ENCODE measurements at places on chromosomes 12 and 14.

- no peak for DNase-seq
These were observed 59.6 kb upstream of the LRTM2 start for GRCh38 chr12:1760566-1761382.

DNA sequence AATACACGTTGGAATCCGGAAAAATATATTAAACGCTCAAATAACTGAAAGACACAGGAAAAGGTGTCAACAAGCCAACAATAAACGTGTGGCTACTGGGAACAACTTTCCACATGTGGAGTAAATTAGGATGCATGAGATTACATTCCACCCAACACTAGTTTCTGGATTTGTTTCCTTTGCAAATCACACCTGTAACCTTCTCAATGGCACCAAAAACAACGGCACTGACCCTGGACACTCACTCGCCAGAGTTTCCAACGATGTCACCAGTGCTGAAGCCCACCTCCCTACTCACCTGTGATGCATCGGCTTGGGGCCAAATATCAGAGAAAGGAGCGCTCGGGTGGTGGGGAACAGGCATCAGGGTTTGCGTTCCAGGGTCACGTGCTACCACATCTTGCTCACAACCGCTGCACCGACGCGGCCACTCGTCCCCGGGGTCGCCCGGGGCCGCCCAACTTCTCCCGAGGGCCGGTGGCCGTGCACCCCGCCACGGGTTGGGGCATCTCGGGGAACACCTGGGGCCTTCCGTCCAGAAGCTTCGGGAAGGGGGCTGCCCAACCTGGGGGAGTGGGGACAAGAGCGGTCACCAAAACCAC lies 629 bp downstream of the PRDM4 start:
- DNase-seq, result peak; percentile 45

- DNase-seq, result no peak
These were observed 72.0 kb downstream of the C12orf56 start for GRCh38 chr12:64318605-64319004.

DNA sequence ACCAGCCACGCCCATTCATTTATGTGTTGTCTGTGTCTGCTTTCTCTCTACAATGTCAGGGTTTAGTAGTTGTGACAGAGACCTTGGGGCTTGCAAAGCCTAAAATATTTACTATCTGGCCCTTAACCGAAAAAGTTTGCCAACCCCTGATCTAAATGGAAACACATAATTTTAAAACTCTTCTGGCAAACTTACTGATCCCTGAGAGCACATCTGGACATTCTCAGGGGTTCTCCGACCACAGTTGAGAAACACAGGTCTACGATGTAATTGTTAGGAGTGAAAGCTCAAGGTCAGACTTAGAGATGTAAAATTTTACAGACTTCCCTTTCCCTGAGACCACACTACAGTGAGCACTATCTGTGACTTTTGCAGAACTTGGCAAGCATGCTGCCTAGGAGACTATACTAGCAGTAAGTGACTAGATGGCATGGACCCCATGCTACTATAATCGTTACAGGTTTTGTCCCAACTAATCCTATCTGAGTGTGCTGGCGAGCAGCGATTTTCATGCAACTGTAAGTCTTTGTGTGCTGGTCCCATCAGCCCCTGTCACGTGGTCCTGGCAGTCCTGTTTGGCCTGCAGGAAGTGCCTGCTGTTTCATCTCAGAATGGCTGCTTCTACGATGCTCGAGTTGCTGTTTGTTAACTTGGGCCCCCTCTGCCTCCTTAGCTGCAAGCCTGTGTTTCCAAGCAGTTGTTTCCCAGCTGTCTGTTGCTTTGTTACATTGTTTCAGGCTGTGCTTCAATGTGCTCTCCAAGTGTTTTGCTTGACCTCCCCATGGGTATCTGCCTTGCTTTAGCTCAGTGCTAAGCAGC lies 21.6 kb downstream of the TMTC2 start:
- DNase-seq, result no peak
